NCI-H510A (cell line): ENCODE measurements at places on chromosomes 5 and 9.
A peak's percentile ranks its signal among the peaks of the same experiment; 100 is the strongest.

- DNase-seq: no peak
Observed at GRCh38 chr9:121915304-121915625, 177.8 kb downstream of the TTLL11 start.

GRCh38 chr5:3026099-3026498 is 274.6 kb upstream of the IRX2 start:
- DNase-seq: no peak

DNA sequence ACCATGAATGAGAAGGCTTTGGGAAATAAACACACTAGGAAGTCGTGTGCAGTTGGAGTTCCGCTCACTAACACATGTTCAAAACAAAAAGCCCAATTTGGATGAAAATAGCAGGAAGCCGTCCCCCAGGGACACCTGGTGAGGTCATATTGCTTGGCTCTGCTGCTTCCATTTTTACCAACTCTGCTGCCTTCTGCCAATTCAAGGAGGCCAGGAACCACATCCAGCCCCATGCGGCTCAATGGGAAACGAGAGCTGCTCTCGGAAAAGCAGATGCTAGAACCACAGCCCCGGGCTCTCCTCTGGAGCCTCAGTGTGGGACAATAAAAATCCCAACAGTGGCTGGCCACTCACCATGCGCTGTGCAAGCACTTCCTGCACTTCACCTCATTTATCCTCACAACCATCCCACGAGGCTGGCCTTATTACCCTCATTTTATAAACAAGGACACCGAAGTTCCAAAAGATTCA is 13.4 kb downstream of the ADAM19 start:
- DNase-seq: no peak

GRCh38 chr9:7729371-7730163 is 70.0 kb downstream of the DMAC1 start:
- DNase-seq: no peak

DNA sequence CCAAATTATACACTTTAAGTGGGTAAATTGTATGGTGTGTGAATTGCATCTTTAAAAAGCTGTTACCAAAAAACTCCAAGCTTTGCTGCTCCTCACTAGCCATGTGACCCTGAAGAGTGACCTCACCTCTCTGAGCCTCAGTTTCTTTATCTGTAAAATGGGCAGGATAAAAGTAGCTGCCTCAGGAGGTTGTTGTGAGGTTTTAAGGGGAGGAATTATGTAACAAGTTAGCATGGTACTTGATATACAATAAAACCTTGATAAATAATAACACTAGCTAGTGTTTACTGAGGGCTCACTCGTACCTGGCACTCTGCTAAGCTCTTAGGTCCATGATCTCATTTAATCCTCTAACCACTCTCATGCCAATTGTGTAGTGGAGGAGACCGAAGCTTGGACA is 19.0 kb upstream of the PHF19 start:
- DNase-seq: no peak

DNA sequence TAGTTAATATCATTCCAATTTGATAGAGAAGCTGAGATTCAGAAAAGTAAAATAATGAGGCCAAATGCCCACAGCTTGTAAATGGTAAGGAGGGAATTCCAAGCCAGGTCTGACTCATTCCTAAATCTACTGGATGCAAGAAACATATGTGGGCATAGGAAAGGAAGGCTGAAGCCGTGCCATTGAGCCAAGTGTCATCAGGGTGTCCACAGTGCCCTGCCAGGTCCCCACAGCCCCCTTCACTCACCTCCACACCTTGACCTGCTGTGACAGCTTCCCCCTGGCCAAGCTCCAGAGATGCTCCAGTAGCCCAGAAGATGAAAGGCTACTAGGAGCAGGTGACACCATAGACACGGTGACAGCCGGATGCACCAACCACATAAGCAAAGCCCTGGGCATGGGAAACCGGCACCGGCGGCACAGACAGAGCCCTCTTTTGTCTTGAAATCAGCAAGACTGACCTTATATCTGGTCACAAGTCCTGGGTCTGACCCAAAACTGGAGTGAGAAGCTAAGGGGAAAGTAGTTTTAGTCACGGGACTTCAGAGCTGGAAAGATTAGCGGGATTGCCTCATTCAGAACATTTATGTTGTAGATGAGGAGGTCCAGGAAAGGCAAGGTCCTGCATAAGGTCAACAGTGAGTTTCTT is 20.1 kb upstream of the FAT2 start:
- no peak for DNase-seq

- DNase-seq: no peak
Observed at GRCh38 chr5:147465747-147466146, 44.1 kb downstream of the DPYSL3 start.

GRCh38 chr9:107751567-107752210 is 262.1 kb upstream of the KLF4 start:
- DNase-seq: no peak

GRCh38 chr5:59764361-59764760 is 129.2 kb downstream of the PDE4D start:
- no peak for DNase-seq

DNA sequence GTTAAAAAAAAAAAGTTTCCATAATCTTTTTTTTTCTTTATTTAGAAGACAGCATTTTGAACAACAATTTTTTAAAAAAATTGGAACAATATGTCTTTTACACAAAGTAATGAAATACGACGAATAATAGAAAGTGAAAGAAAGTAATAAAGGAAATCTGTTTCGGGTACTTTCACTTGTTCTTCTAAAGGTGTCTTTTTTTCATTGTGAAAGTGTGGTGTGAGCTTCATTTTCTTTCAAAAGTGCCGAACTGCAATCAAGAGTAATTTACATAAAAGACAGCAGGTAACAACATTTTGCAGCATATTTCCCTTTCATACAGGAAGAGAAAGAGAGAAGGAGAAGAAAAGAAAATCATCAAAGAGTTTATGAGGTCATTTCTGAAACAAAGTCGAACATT is 159.7 kb upstream of the CDH12 start:
- DNase-seq: no peak

DNA sequence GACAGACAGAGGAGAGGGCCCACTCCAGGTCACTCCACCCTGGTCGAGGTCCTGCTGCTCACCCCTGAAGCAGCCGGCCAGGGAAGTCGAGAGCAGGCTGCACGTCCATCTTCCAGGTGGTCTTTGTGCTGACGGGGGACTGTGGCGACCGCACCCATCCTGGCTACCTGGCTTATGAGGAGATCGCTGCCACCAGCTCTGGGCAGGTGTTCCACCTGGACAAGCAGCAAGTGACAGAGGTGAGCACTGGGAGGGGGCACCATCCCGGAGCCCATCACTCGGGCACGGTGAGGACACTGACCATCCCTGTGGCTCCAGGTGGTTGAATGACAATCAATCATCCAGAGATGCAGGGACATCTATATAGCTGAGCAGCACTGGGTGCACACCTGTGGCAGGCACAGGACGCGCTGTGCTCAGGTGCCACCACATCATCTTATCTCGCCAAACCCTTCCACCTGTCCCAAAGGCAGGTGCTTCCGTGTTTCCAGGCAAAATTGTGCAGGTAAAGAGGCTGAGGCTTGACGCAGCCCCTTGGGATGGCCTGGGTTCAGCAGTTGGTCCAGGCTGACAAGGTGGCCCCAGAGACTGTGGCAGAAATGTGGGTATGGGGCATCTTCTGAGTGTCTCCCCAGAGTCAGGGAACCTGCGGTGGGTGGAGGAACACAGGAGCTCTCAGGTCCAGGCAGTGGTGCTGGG is 20.7 kb downstream of the HMCN2 start:
- no peak for DNase-seq

DNA sequence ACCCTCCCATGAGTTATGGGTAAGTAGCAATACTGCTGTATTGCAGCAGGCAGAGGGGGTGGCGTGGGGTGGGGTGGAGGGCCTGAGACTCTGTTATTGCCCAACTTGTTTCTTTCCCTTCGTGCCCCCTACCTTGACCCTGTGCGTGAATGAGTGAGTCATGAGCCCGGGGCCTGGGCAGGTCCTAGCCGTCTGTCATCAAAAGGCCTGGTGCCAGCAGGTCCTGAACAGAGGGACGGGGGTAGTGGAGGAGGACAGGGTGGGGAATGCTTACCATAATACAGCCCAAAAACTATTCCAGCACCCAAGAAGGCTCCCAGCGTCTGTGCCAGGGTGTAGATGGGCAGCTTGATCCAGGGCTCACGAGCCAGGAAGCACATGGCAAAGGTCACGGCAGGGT is 4.3 kb downstream of the AQP3 start:
- DNase-seq: no peak

DNA sequence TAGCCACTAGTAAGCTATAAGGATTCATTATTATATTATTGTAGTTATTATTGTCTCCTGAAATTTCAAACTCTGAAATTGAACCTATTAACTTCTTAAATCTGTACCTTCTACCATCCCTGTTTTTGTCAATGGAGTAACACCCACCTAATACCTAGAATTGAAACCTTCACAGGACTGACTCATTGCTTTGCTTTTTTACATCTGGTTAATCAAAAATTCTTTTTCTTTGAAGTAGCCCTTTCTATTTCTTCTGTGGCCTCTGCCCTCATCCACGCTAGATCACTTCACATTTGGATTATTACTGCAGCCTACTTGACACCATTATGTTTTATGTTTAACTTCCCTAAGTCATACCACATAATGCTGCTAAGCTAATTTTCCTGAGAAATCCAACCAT is 35.6 kb downstream of the RBM27 start:
- no peak for DNase-seq

DNA sequence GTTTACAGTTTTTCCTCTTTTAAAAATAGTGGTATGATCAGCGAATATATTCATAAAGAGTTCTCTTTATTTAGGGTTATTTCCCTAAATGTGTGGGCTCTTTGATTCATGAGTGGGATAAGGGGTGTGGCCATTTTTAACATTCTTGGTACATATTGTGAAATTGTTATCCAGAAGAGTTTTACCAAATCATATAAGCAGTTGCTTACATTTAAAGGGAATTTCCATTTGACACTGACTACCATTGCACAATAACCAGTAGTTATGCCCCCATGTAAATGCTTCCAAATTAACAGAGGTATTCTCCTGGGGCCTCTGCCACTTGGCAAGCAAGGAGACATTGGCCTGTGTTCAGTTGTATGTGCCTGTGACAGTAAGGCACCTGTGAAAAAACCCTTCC is 27.2 kb downstream of the SLC25A48 start:
- no peak for DNase-seq

DNA sequence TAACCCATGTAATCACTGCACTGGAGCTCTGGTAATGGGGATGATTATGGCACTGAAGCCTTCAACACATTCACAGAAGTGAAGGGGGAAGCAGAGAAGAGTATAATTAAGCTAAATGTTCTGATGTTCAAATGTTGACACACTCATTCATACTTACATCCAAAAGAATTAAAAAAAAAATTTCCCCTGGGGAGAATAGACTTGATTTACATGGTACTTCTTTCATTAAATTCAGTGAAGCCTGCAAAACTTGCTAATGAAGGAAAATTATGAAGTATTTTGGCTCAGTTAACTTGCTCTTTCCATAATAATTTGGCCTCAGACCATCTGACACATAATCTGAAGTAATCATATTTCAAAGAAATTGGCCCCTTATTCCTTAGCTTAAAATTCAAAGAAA is 428.8 kb downstream of the SH3GL2 start:
- no peak for DNase-seq

GRCh38 chr5:37208883-37209797 is 40.0 kb downstream of the CPLANE1 start:
- DNase-seq: no peak

DNA sequence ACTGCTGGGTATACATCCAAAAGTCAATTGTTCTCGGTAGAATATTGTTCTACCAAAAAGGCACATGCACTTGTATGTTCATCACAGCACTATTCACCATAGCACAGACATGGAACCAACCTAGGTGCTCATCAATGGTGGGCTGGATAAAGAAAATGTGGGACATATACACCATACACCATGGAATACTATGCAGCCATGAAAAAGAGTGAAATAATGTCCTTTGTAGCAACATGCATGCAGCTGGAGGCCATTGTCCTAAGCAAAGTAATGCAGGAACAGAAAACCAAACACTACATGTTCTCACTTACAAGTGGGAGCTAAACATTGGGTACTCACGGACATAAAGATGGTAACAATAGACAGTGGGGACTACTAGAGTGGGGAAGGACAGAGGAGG is 145.5 kb downstream of the APBA1 start:
- no peak for DNase-seq

GRCh38 chr9:37155601-37156000 is 35.2 kb downstream of the ZCCHC7 start:
- no peak for DNase-seq

DNA sequence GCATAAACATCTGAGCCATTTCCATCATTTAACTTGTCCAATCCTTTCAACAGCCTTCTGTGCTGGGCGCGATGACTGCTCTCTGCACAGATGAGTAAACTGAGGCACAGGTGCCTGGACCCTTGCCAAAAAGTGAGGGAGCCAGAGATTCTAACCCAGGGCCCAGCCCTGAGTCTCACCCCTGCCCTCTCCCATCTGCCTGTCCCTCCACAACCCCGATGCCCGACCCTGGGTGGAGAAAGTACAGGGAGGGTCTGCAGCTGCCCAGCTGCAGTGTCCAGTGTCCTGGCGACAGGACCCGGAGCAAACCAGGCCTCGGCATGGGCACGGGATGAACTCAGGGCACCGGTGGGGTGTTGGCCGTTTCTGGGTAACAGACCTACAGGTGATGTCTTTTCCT is 39.6 kb upstream of the CLPTM1L start:
- DNase-seq: no peak

DNA sequence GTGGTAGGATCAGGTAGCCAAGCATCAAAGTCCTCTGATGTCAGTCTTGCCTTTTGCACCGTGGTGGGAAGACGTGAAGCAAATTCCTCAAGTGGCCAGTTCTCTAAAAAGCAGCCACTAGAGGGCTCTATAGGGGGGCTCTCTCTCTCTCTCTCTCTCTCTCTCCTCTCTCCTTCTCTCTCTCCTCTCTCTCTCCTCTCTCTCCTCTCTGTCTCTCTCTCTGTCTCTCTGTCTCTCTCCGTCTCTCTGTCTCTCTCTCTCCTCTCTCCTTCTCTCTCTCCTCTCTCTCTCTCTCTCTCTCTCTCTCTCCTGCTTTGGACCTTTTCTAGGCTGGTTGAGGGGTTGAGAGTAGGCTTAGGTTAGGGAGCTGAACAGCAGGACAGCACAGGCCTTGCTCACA is 13.9 kb upstream of the OSMR start:
- DNase-seq: no peak

- peak; percentile 37 for DNase-seq
Observed at GRCh38 chr5:143142596-143143435, 260.7 kb downstream of the NR3C1 start.
